Fibroblast of villous mesenchyme (primary cell): ENCODE measurements at places on chromosomes 11 and 22.

DNA sequence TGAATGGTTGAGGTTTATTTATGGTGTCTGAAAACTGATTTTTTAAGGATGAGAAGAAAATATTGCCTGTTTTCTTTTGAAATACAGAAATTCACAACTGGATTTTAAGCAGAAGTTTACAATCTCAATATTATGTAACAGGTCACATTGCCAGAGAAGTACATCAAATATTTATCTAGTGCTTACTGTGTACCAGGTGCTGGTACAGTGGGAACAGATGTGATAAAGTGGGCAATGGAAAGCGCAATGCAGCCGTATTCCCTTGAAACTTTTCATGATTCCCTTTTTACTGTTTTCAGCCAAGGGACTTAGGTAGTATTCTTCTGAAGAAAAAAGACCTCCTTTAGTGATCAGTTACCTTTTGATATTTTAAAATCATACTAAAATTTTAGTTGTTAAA lies 49.6 kb downstream of the TTC17 start:
- no peak for DNase-seq

- no peak for DNase-seq
Observed at GRCh38 chr11:31959716-31960115, 131.2 kb upstream of the RCN1 start.

GRCh38 chr11:117816846-117817367 lies 7.6 kb downstream of the FXYD2 start:
- DNase-seq, result no peak

DNA sequence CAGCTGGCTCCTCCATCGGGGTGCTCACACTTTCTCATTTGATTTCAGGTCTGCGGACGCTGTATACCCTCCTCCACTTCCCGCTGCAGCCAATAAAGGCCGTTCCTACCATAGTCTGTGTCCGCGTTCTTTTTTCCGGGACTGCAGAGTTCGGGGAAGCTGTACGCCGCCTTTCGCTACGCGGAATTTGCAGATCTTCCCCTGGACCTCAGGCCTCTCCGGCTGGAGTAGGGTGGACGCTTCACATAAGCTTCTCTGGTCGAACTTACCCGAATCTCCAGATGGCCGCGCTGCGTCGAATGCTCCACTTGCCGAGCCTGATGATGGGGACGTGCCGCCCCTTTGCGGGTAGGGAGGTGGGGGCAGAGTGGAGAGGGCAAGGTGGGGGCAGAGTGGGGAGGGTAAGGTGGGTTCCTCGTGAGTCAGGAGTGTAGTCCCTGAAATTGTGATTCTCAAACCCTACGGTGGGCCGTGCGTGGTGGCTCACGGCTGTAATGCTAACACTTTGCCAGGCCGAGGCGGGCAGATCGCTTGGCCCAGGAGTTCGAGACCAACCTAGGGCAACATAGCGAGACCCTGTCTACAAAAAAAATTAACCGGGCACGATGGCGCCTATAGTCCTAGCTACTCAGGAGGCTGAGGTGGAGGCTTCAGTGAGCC lies 617 bp downstream of the CSKMT start:
- peak; percentile 79 for DNase-seq

- no peak for DNase-seq
Observed at GRCh38 chr22:48567213-48567975, 1260.3 kb downstream of the BRD1 start.
